ENCODE measurements at places on chromosomes 13 and 19.

DNA sequence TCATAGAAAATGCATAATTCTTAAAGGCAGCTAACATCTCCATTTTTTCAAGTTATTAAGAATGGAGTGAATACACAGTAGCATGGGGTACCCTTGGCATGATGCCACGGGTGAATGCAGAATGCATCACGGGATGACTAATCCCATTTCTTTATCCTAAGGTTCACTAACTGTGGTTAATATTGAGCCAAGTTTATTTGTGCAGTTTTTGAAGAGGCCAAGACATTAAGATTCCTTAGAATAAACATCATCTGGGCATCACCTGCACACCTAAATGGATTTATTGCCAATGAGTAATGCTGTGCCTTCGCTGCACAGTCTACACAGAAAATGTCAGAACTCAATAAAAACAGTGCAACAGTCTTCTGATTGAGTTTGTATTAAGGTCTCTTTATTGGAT, 333.1 kb downstream of the GPC6 start:
- no peak for DNase-seq

DNA sequence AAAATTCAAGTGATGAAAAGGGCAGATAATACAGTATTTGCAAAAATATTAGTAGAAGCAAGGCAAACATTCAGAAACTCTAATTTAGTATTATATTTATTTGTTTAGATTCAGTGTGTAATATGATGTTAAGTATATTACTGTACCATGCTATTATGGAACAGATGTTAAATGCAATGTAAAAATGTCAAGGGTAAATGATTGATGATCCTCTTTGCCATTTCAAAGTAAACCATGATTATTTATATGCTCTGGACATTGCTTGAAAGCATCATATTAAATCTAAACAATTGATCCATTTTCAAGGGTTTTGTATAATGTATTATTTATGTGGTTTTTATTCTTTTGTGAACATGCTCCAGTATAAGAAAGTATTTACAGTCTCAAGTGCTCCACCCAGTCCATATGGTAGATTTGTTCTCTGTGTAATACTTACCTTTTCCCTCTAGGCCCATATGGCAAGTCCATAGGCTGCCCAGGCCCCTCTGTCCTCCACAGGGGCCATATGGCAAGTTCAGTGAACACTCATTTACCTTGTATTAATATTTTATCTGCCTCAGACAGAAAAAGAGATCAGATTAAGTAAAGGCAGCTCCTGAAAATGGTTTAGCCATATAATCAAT, 353.5 kb downstream of the DACH1 start:
- DNase-seq: no peak

- no peak for DNase-seq
Observed at GRCh38 chr13:68897331-68897928, 1210.2 kb upstream of the ATXN8OS start.

DNA sequence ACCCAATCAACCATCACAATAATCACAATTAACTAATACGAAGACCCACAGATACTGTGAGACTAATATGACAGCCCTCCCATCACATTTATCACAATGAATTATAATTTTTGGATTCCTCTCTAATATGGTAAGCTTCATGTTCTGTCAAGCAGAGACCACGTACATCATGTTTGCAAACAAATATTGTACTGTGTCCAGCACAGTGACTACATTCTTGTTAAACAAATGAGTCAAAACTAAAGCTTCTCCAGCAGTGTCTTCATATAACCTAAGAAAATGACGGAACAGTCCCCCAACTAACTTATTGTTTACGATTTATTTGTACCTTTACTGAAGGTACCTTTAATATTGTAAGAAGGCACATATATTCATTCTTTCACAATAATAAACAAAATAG, 292.6 kb downstream of the ENOX1 start:
- no peak for DNase-seq

GRCh38 chr19:45924891-45925447, 10.4 kb upstream of the NANOS2 start:
- DNase-seq: no peak

GRCh38 chr19:47032171-47032811, 12.7 kb downstream of the NPAS1 start:
- DNase-seq: peak; percentile 78

DNA sequence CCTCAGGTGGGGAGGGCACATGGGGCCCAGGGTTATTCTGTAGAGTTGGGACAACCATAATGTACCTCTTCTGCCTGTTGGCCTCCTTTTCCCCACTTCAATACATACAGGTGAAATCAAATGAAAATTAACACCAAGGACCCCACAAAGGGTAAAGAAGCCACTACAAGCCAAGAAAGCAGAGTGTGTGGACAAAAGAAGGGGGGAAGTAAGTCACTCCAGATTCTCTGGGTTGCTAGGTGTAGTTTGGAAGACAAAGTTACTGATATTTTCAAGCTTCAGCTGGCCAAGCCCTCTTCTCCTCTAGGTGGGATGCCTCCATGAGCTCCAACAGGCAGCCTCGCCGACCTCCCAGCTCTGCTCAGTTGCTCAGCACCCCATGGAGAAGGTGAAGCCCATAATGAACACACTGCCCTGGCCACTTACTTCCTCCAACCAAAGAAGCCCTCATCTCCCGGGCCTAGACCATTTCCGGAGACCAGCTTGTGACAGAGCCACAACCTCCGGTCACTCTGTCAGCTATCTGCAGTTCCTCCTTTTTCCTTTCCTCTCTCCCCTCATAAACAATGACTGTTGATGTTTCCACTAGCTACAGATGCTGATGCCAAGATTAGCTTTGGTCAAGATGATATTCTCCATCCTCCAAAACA, 66.8 kb upstream of the MED4 start:
- no peak for DNase-seq

- DNase-seq: peak; percentile 64
Observed at GRCh38 chr19:7743425-7743841, 3.9 kb downstream of the CD209 start.

DNA sequence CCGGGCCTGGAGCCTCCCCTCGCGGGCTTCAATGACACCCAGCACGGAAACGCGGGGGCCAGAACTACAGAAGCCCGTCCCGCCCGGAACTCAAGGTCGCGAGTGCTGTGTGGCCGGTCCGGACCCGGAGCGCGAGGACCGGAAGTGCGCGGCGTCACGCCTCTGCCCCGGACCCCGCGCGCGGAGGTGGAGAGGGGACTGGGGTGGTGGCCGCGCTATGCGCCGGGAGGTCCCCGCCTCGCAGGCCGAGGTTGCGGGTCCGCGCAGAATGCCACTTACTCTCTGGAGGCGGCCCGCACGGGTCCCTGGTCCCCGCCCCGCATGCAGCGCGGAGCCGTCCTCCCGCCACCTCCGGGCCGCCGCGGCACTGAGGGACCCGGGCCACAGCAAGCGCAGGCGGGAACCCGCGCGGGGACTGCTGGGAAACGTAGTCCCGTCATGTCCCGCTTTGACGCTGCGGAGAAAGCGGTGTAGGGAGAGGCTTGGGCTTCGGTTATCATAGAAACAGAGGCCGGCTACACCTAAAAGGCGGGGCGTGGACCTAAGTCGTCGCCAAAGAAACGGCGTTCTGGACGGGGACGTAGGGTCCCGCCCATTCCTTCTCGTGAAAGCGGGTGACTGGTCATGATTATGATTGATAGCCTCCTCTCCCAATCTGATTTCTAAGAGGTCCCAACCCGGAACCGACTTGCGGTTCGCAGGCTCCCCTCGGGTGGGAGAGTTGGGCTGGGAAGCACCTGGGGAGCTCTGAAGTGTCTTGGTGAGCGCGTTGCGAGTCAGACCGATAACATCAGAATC, at the start of gene ZNF837:
Gene ZNF837, minus strand, starts transcription at position 369 of the 798 bp plus-strand sequence. CDS start 11,698 bp downstream, outside the sequence.
- peak; percentile 97 for DNase-seq

- no peak for DNase-seq
Observed at GRCh38 chr13:80906860-80907259, 565.9 kb upstream of the SPRY2 start.

DNA sequence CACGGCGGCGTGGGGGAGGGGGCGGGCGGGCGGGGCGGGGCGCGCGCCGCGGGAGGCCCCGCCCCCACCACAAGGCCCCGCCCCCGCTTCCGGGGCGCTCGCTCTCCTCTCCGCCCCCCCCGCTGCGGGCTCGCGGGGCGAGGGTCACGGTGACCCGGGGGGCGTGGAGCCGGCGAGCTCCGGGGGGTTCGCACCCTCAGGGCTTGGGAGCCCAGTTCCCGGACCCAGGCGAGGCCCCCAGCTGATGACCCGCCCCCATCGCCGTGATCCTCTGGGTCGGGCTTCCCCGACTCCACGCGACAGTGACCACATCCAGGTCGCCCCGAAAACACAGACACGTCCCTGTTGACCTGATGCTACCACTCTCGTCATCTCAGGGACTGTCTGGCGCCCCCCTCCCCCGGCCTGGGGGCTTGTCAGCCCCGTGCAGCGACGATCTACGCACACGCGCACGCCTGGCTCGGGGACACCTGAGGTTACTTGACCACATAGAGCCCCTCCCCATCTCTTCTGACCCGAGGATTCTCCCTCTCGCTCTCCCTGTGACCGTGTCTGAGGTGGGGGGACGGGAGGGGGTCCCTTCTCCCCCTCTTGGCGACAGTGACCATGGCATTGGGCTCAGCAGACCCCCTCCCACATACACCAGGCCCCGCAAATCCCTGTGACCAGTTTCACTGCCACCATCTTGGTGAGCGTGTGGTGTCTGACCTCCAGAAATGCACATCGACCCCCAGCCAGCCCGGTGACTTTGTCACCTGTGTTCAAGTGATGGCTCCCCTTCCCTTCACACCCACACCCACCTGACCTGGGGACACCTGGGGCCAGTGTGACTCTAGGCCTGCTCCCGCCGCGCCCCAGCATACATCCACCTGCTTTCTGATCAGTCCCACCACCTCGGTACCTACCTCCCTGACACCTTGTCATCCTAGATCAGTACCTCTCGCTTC, 670 bp downstream of the MAP2K7 start:
- no peak for DNase-seq

- DNase-seq: peak; percentile 51
Observed at GRCh38 chr19:11530432-11530831, 1.5 kb upstream of the ECSIT start.

- no peak for DNase-seq
Observed at GRCh38 chr13:29718694-29719093, 123.2 kb upstream of the SLC7A1 start.

- no peak for DNase-seq
Observed at GRCh38 chr19:44820648-44821609, 12.0 kb downstream of the BCAM start.

- peak; percentile 85 for DNase-seq
Observed at GRCh38 chr19:54162241-54162805, 2.8 kb upstream of the LENG1 start.

DNA sequence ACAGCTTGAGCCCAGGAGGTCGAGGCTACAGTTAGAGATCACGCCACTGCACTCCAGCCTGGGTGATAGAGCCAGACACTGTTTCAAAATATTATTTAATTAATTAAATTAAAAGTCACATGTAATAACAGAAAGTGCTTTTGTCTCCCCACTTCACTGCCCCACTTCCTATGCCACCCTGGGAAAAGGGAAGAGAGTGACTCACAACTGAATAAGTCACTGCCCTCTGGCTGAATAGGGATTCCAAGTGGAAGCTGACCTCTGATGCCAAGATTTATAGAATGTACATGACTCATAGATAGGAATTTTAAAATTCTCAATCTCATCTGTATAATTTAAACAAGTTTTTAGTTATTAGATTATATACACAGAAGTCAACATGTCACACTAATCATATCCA, 22.2 kb upstream of the ERVV-1 start:
- no peak for DNase-seq

DNA sequence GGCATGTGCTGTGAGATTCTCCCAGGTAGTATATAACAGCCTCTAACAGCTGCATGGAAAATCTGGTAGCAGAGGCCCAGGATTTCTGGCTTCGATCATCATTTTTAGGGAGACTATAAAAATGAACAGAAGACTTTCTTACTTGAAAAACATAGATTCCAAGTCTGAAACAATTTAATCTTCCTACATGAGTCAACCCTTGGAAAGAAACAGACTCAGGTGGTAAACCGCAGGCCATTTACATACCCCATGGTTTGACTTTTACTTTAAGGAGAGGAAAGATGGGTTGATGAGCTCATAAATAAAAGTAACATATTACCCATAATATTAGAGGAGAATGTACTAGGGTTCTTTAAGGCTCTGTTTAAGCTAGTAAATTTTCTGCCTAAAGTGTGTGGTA, 121.6 kb downstream of the CYSLTR2 start:
- no peak for DNase-seq

DNA sequence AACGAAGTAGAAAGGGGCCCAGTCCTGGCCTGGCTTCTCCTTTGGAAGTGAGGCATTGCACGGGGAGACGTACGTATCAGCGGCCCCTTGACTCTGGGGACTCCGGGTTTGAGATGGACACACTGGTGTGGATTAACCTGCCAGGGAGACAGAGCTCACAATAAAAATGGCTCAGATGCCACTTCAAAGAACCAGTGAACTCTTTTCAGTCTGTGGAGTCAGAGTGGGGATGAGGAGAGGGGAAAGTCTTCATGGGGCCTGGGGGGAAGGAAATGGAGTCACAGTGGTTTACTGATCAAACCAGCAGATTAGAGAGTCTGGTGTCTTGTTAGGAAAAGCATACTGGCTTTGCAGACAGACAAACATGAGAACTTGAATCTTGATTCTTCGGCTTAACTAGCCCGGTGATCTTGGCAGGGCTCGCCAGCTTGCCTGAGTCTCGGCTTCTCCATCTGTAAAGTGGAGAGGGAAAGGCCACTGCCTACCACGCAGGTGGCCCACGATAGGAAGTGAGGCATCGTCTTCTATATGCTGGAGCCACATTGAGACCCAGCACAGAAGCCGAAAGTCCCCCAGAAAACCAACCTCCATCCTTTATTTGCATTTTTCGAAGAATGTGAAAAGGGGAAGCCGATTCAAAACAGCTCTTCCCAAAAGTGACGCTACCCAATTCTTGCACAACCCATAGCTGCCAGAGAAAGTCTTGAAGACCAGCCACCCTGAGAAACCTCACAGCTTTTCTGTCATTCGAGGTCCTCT, at the start of gene FFAR1:
Gene FFAR1, plus strand, starts transcription at position 732 of the 759 bp plus-strand sequence. CDS start 3,650 bp downstream, outside the sequence.
- peak; percentile 77 for DNase-seq

DNA sequence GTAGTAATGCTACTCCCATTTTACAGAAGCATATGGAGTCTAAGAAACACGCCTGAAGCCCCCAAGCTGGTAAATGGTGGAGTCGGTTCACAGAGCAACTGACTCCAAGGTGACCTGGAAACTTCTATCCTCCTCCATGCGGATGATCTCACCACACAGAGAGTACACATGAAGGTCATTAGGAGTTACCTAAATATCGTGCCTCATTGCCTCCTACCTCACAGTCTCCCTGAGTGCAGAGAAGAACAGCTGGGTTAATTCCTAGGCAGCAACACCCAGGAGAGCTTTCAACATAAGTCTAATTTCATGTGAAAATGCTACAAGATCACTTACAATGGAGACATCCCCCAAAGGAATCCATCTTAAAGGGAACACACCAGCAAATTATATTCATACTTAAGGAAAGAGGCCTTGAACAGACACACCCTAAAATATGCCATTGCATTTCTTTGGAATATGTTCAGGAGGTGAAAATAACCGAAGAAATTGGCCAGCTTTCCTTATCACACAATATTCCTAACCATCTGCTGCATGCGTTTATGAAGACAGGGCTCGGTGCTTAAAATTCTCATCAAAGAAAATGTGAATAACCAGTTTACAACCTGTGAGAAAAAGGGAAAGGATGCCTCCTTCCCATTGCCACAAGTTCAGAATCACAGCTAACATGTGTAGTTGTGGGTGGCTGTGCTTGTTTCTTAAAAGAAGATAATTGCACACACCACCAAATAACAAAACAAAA, 203.6 kb upstream of the NBEA start:
- DNase-seq: no peak

- DNase-seq: no peak
Observed at GRCh38 chr19:29645491-29645867, 19.8 kb upstream of the PLEKHF1 start.

GRCh38 chr19:48746738-48747575, at the start of gene IZUMO1:
Gene IZUMO1, minus strand, starts transcription at chr19:48746909. Its CDS starts 1,050 bp downstream, at chr19:48745859.
- peak; percentile 62 for DNase-seq

Measured in activated T-cell treated with anti-CD3 and anti-CD28 coated beads, Interleukin-2, amount 50 U/mL, for 24 hours (primary cell).